ENCODE measurements at places on chromosomes 12 and 14. TPM values are rescaled to one million over a fixed set of nuclear protein-coding genes. Genes with fewer than 3 reads are reported as not detected.

FAM216A gene
- 22.3 TPM for total RNA-seq

ZBTB42 gene
- 16.5 TPM for total RNA-seq

KLRK1 gene
- total RNA-seq, result 0.95 TPM

KRR1 gene
- total RNA-seq, result 161 TPM

FAM181A gene
- total RNA-seq, result not detected

SSPN gene
- 23.4 TPM for total RNA-seq

RNF212B gene
- total RNA-seq, result not detected

KLHDC1 gene
- total RNA-seq, result 1.3 TPM

CLEC4A gene
- 0.33 TPM for total RNA-seq

SYNE3 gene
- 6.2 TPM for total RNA-seq

POTEM gene
- total RNA-seq, result not detected

IRAK3 gene
- 2.4 TPM for total RNA-seq

DNA sequence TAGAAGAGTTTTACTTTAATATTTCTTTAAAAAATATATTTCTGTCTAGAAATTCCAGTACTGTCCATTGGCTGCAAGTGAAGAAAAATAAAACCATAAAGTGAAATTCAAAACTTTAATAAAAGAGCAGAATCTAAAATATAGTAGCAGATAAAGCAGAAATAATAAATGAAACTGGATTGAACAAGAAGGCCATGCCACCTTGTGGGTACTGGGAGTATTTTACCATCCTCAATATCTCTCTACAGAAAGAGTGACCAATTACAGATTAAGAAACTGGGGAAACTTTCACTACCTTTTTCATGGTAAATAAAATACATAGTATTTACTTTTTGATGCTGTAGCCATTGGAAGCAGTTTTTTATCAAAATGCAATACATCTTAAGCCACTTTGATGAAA, 220.5 kb downstream of the BCAT1 start:
- DNase-seq, result peak; percentile 13

- no peak for DNase-seq
These were observed 108.0 kb downstream of the DERA start for GRCh38 chr12:16019136-16019535.

DNA sequence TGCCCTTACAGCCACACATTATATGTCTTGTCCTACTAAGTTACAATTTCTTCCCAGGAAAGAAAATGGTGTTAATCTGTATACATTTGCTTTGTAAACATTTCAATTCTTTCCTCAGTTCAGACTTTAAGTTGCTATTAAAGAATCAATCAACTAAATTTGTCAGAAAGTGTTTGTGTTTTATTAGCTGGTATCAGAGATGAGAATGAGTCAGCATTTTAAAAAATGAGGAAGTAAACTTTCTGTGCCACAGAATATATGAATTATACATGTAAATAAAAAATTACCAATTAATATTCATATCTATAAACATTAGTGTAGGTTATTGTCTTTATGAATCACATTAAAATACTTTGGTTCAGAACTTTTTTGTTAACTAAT, 82.0 kb downstream of the LMO3 start:
- no peak for DNase-seq

DNA sequence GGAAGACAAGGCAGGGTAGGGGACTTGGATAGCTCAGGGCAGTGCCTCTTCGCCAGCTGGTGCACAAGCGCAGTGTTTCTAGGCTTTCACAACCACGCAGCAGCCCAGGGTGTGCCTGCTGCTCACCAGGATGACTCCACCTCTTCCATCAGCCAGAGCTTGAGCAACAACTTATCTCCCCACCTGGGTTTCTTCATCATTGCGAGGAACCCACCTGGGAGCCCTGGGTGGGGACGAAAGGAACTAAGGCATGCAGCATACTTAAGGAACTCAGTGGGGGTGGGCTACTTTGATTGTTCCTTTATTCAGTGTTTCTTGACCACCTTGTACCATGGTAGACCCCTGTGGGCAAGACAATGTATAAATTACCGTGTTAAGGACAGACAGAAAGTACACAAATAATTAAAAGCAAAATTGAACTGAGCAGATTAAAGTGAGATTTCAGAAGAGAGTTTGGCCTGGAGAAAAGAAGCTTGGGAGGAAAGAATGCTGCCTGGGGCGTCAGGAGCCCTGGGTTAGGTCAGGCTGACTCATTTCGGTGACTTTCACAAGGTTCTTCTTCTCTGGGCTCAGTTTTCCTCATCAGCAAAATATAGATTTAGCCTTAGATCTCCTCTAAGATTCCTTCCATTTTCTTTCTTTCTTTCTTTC, 22.9 kb downstream of the KRT18 start:
- no peak for DNase-seq

- no peak for DNase-seq
These were observed 11.0 kb upstream of the MMP17 start for GRCh38 chr12:131817241-131817640.

GRCh38 chr14:67524634-67524963, 8.5 kb upstream of the PLEKHH1 start:
- no peak for DNase-seq

DNA sequence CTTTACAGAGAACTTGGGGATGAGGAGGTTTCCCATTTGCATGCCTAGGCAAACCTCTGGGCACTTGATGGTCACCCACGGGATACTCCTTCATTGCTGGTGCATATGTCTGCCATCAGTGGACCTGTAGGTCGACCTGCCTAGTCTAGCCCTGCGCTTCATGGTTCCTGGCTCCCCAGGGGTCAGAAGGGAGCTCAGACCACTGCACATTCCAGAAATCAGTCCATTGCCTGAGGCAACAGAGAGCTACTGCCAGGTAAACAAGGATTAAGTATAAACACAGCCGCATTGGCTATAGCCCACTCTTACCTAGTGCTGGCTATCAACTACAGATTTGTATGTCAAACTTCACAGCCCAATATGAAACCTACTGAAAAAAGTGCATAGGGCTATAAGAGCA, 476.4 kb downstream of the SOX5 start:
- no peak for DNase-seq

GRCh38 chr14:35378425-35379233, 25.9 kb downstream of the NFKBIA start:
- no peak for DNase-seq

- DNase-seq, result no peak
These were observed 18.6 kb downstream of the GNS start for GRCh38 chr12:64740646-64741045.

- no peak for DNase-seq
These were observed 923.4 kb downstream of the NRXN3 start for GRCh38 chr14:79093531-79093930.

GRCh38 chr12:39103552-39104165, 198.3 kb upstream of the CPNE8 start:
- DNase-seq, result peak; percentile 61

- DNase-seq, result no peak
These were observed 441.3 kb downstream of the DAD1 start for GRCh38 chr14:22147716-22148115.
